ENCODE measurements at places on chromosomes 12 and 14.

- no peak for DNase-seq
Observed at GRCh38 chr12:92602930-92603623, 99.7 kb upstream of the PLEKHG7 start.

DNA sequence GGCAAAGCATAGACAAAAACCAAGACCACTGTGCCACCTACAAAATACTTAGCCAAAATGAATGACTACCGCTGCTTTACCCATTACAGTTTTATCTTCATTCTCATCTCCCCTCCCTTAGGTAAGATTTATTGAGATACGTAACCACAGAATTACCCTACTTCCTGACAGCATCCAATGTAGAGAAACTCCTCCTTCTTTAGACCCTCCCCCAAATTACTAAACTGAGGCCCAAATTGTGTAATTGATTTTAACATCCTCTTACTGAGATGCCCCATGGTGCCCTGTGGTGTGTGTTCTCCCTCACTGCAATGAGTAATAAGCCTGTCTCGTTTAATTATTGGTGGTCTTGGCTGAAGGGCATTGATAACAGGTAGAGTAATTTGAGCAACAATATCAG, 19.1 kb downstream of the VRK1 start:
- DNase-seq = no peak

DNA sequence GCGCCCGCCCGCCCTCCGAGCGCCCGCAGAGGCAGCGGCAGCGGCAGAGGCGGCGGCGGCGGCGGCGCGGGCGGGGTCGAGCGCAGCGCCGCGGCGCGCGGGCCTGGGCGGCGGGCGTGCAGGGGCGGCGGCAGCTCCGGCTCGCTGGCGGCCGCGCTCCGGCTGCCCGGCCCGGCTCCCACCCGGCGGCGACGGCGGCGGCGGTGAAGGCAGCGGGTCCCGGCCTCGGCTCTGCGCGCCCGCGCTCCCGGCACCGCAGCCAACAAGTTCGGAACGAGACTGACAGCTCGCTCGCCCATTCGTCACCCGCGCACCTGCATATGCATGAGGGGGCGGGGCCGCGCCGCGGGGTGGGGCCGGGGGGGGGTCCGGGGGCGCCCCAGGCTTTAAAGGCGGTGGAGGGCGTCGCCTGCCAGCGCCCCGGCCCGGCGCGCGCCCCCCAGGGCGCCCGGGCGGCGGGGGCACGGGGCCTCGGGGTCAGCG, at the start of gene JAG2:
JAG2 (minus strand) TSS at position 281 of the 483 bp plus-strand sequence. CDS start 356 bp downstream, outside the sequence.
- no peak for DNase-seq

DNA sequence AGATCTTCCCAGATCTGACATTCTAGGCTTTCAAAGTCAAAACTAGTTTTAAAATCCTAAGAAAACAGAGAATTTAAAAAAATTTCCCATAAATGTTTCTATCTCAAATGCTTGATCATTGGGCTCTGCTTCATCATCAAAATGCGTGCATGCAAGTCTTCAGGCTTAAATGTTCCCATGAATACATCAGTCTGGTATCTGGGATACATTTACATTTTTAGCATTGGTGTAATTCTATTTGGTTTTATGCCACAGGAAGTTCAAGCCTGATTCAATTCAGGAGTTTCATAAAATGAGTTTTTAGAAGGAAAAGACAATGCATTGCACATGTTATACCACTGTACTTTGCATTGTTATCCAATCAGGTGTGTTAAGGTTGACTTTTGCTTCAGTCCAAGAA, 336.4 kb downstream of the PCNX1 start:
- DNase-seq = no peak

- no peak for DNase-seq
Observed at GRCh38 chr12:54956818-54957641, 27.5 kb downstream of the TESPA1 start.

GRCh38 chr14:71141701-71142374, 234.6 kb downstream of the PCNX1 start:
- DNase-seq = no peak

- DNase-seq = no peak
Observed at GRCh38 chr12:97336900-97337751, 125.5 kb upstream of the RMST start.

DNA sequence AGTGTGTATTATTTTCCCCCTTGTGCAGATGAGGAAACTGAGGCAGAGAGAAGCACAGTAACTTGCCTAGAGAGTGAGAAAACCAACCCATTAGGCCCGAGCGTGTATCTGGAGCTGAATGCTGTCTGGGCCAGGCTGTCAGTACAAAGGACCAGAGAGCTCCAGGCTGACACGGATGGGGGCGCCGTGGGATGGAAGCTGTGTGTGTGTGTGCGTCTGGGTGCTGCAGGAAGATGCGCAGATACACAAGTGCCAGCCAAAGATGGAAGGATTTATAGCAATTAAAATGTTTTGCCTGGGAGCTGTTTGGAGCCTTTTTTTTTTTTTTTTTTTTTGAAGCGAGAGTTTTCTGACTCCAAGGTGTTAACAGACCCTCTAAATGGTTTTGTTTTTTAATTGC, 53.7 kb upstream of the GPATCH2L start:
- no peak for DNase-seq

DNA sequence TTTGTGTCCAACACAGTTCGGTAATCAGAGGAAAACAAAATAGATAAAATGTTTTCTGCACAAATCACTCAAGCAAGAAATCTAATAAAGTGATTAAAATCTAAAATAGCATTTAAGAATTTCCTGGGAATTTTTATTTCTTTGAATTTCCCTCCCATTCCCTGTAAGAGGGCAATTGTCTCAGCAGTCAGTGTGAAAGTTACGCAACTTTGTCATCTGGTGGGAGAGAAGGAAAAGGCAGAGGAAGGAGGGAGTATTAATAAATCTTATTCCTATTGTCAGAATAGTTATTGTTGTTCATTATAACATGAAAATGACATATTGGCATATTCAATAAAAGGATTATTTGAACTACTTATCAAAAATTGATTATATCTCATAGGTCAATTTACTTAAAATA, 464.9 kb downstream of the PRKD1 start:
- no peak for DNase-seq

GRCh38 chr12:15688838-15689625, 100.2 kb downstream of the EPS8 start:
- DNase-seq = no peak

- no peak for DNase-seq
Observed at GRCh38 chr14:96805956-96806355, 8.8 kb downstream of the VRK1 start.

DNA sequence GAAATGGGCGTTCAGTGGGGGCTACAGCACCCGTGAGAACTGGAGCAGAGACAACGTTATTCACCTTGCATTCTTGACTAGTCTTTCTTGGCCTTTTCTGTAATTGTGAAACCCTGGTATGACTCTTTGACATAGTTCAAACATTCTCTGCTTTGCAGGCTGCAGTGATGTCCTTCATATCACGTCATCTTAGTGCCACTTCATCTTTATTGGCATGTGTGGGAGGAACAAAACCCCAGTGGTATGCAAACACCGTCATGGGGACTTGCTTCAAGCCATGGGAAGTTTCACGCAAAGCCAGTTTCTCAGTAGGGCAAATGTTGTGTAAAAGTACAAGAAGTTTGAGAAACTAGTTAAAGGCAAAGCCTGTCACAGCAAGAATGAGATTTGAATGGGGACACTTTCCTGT, 20.2 kb upstream of the DUSP16 start:
- no peak for DNase-seq

GRCh38 chr12:24880732-24881131, 68.2 kb downstream of the BCAT1 start:
- DNase-seq = no peak

DNA sequence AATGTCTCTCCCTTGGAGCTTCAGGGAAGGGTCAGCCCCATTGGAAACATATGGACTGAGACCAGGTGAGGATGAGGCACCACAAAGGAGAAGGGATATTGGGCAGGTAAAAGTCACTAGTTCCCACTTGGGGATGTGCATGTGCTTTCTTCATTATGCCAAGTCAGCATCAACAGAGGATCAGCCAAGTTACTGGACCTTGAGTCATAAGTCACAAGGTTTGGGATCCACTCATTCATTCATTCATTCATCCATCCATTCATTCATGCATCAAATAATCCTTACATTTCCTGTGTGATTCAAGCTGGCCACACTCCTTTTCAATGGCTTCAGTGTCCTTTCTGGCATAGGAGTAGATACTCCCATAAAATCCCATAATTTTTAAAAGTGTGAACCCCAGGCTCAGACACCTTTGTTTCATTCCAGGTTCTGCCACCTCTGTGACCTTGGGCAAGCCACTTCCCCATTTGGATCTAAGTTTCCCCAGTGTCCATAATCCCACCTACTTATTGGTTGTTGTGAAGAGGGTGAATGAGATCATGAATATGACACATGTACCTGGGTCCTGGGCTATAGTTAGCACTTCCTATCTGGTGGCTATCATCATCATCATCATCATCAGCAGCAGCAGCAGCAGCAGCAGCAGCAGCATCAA, 162.1 kb upstream of the LHX5 start:
- no peak for DNase-seq

- DNase-seq = no peak
Observed at GRCh38 chr12:40232602-40233001, 7.8 kb downstream of the LRRK2 start.

- DNase-seq = no peak
Observed at GRCh38 chr14:51609955-51610283, 41.8 kb upstream of the FRMD6 start.

GRCh38 chr14:24366721-24367513, 1.1 kb upstream of the NFATC4 start:
- peak; percentile 84 for DNase-seq

DNA sequence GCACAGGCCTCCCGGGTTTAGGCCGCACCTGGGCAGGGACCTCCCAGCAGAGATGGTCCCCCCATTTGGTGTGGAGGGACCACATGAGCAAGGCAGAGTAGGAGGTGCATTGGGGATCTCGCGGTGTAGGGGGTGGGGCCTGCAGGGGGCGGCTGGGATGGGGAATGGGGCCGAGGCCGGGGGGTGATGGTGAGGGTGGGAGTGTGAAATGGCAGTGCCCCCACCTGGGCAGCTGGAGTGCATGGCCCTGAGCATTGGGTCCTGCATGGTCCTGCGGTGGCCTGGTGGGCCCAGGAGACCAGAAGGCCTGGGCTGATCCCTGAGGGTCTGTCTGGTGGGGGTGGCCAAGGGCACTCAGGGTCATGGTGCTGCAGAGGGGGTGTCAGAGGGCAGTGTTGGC, 111.8 kb downstream of the KIF26A start:
- DNase-seq = no peak

DNA sequence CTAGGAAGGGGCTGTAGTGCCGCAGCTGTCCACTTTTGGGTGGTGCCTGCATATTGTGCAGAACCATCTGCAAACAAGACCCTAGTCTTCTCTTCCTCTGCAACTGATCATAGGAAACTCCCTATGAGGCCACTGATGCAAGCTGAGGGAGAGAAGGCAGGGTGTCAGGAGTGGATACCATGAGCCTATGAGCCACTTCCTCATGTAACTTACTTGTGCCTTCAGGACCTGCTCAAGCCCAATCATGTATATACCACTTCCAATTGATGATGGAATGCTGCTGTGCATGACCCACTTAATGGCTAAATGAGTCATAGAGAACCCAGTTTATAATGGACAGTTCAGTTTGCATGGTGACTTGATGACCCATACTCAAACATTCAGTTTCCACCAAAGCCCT, 107.9 kb downstream of the ALG10B start:
- DNase-seq = no peak

DNA sequence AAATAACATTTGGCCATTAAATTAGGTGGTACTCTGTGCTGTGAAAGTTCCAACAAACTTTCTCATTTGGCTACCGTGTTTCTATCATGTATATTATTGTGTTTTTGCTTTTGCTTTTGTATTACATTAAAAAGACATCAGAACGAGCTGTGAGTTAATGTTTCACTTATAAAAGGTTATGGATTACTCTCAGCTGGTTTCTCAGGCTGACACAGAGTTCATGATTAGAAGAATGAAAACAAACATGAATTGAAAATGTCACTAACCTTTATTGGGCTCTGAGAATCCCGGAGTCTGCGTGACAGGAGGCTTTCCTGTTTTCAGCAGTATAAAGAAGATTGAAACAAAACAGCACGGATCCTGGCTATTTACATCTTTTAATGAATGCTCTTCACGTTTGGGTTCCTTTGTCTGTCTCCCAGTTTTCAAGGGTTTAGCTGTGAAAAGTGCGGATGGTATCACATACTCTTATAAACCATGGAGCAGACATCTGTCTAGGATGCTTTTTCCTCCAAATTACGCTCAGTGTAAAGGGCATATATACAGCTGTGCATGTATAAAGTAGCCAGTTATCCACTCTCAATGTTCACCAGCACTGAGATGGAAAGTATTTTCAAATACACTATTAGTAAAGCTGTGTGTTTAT, 153.6 kb downstream of the PTCSC3 start:
- no peak for DNase-seq

- no peak for DNase-seq
Observed at GRCh38 chr14:38012056-38012455, 195.6 kb upstream of the SSTR1 start.

DNA sequence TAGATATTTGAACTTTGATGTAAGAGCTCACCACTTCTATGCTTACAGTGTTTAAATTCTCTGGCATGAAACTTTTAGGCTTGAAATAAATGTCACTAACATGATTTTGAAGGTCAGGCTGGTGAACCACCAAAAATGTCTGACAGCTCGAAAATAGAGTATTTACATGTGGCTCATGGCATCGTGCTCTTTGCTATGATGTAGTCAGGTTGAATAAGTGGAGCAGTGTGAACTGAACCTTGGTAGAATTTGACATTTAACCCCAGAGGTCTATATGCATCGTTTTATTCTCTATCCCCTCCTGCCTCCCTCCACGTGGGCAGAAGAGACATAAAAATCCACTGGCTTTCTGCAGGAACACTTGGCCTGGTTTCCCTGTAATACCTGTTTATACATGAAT, 369.7 kb upstream of the ATP2B1 start:
- no peak for DNase-seq

- peak; percentile 28 for DNase-seq
Observed at GRCh38 chr12:89346741-89347324, 5.5 kb downstream of the DUSP6 start.

DNA sequence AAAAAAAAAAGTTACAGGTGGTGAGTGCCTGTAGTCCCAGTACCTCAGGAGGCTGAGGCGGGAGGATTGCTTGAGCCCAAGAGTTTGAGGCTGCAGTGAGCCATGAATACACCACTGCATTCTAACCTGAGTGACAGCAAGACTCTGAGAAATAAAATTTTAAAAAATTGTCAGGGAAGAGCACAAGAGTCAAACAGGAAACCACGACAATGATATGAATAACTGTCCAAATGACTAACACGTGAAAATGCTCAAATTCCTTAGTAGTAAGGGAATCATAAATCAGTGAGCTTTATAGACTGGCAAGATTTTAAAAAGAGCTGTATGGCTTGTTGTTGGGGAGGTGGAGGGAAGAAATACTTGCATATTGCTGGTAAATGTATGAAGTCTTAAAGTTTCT, 12.9 kb upstream of the ASPG start:
- no peak for DNase-seq

Data from tibial nerve (tissue), 4 donors.